Kidney (tissue), 22 donors: ENCODE measurements at places on chromosomes 16 and 17.

- peak; percentile 33 for DNase-seq
These were observed 69.5 kb downstream of the USP31 start for GRCh38 chr16:23079675-23080301.

DNA sequence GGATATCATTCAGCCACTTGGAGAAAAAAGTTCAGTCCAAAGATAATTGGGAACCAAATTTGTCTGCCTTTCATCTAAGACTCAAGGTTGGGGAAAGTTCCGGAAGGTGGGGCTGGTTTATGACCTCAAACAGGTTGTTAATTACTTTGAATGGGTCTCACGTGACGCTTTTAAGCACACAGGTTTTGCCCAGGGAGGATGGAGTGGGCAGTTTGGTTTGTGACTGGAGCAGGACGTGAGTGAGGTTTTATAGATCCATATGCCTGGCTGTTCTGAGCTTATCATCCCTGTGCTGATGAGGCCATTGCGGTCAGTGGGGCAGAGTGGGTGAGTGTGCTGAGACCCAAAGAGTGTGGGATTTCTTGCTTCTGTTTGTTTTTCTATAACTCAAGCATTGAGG lies 38.7 kb upstream of the GPRC5B start:
- DNase-seq: no peak

DNA sequence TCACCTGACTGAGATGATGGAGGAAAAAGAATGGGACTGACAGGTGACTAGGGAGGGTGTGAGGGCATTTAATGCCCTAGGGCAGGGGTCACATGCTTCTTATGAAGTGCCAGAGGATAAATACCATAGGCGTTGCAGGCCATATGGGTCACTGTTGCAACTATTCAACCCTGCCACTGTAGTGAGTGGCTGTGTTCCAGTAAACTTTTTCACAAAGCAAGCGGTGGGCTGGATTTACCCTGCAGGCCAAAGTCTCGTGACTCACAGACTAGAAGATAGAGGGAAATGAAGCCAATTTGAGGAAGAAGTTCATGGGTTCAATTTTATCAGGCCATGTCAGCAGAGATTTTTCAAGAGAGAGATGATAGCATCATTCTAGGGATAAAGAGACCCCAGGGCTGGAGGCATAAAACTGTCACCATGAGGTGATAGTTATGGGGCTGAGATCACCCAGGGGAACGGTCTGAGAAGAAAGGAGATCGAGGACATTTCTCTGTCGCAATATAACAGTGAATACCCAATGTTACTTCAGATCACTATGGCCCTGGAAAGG lies 8.6 kb downstream of the ARHGAP17 start:
- no peak for DNase-seq

DNA sequence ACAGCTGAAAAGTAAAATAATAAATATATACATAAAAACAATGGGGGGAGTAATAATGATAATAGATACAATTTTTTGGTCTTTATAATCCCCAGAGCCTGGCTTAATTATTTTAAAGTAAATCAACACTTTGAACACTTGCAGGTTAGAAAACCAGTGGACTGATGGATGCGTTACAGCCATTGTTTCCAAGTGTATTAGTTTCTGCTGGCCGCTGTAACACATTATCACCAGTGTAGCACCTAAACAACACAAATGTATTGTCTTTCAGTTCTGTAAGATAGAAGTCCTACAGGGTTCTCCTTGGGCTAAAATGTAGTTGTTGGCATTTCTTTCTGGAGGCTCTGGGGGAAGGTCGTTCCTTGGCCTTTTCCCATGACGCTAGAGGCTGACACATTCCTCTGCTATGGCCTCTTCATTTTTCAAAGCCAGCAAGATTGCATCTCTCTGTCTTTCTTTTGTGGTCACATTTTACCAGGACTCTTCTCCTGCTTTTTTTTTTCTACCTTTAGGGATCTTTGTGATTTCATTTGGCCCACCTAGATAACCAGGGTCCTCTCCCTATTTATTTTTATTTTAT lies 116.8 kb downstream of the WWOX start:
- DNase-seq: no peak
